Daoy (cell line): ENCODE measurements at places on chromosomes 5 and 9. TPM values are rescaled to one million over a fixed set of nuclear protein-coding genes. Genes with fewer than 3 reads are reported as not detected.

The UGT3A1 gene
- total RNA-seq, result not detected in 2 replicates

DNA sequence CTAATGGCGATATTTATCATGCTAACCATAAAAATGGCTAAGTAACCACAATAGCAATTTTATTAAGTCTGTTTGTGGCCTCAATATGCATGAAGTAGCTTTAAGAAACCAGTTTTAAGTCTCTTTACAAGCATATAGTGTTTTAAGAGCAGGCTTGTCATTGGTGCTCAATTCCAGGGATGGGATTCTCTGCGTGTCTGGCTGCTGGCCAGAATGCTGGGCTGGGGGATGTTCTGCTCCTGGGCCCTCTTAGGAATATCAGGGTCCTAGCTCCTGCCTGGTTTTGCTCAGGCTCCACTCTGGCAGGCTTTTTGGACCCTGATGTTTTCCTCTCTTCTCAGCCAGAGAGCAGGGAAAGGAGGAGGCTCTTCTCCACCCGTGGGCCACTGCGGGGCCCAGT, 127.2 kb downstream of the PDE8B start:
- no peak for DNase-seq

- no peak for DNase-seq
Measured at GRCh38 chr5:169192536-169192935, 108.4 kb downstream of the SLIT3 start.

The KIF12 gene
- not detected in 2 replicates for total RNA-seq

The LSM11 gene
- total RNA-seq, result 8.2 and 9.0 TPM in 2 replicates

The GABRB2 gene
- 0.09 and 0.11 TPM in 2 replicates for total RNA-seq
